HL-60 (cell line): ENCODE measurements at places on chromosomes 7 and 10.

DNA sequence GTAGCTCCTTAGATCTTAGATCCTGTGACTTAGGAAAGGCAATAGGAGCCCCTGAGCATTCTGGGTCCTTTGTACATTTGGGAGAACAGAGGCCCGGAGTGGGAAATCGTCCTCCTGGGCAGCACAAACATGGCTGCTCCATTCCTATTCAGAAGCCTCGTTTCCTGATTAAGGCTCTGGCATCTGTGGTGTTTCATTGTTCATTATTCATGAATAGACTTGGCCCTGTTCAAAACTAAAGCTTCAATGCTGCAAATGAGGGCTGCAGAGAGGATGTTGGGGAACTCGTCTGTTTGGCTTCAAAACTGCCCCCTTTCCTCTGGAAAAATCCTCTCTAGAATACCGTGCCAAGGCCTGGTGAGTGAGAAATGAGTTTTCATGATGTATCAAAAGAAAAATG, 3.4 kb upstream of the HTRA1 start:
- DNase-seq = no peak

DNA sequence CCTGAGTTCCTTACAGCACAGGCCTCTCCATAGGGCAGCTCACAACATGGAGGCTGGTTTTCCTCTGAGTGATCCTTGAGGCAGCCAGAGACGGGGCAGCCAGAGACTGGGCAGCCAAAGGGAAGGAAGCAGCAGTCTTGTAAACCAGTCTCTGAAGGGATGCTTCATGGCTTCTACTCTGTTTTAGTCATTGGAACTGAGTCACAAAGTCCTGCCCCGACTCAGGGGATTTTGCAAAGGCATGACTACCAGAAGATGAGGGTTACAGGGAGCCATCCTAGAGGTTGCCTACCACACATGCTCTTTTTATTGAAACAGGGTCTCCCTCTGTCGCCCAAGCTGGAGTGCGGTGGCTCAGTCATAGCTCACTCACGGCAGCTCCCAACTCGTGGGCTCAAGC, 44.4 kb upstream of the COMMD3 start:
- DNase-seq = no peak

DNA sequence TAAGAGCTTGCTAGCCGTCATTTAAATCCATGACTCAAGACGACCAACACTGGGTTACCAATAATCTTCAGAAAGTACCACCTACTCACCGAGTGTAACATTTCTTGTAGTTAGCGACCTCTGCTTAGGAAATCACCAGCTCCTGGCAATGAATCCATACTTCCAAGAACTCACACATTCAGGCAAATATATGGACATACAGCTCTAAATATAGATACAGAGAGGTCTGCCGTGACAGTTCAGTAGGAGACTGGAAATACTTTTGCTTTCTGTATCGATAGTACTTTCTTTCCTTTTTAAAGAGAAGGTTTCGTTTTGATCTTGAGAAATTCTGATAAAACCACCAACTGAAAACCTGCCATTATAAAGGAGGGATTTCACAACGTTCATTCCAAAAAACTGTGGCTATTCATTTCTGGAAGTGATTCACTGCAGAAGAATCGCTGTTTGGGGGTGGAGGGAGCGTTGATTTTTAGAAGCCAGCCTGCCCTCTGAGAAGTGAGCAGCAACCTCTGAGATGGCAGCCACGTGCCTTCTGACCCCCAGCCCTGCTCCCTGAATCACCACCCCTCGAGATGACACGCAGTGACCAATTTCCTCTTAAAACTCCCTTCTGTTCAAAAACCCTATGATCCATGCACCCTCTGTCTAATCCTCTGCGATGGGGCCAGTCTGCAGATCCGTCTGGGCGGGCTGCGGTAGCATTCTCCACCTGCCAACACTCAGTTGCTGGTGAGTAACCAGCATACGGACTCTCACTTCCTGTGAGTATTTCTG, 179.0 kb upstream of the KLF14 start:
- peak; percentile 85 for DNase-seq

DNA sequence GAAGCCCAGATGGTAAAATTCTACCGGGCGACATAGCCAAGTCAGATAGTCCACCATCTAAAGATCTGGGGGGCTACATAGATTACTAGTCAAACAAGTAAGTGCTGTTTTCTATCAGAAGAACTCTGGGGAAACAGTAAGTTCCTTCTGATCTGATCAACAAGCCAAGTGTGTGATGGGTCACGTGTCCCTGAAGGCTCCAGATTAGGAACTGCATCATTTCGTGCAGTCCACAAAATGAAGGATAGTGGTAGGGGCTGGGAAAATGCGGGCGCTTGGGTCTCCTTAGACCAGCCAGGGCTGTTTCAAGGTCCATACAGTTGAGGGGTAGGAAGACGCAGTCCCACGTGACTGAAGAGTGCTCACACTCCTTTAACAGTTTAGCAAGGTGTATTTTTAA, 1.8 kb upstream of the CHN2 start:
- DNase-seq = no peak

GRCh38 chr7:28815369-28815927, 142.7 kb downstream of the TRIL start:
- DNase-seq = no peak

DNA sequence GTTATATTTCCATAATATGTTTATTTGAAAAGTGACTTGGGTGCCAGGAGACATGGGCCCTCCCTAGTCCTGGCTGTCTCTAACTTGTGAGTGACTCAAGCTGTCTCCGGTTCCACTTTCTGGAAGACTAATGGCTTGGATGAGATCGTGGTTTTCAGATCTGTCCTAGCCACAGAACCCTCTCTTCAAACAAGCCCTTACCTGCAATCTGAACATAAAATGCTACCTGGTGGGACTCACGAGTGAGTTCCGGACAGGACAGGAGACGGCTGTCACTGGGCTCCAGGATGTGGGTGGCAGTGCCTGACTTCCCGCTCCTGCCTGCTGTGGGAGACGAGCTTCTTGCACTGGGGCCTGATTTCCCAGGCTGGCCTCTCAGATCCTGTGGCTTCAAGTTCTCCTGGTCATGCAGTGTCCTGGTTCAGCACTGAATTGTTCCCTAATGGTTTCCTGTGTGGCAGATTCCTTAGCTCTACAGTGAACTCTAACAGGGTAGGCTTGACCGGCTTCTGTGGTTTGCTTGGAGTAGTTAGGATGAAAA, 26.0 kb upstream of the PFKFB3 start:
- no peak for DNase-seq

GRCh38 chr7:100017875-100018274, 2.5 kb downstream of the ZKSCAN1 start:
- no peak for DNase-seq

GRCh38 chr7:121081327-121081936, 92.9 kb downstream of the CPED1 start:
- peak; percentile 2 for DNase-seq

- no peak for DNase-seq
Measured at GRCh38 chr7:521221-522070, 1.8 kb upstream of the PDGFA start.

GRCh38 chr7:111823826-111824225, 261.5 kb upstream of the IMMP2L start:
- DNase-seq = no peak

DNA sequence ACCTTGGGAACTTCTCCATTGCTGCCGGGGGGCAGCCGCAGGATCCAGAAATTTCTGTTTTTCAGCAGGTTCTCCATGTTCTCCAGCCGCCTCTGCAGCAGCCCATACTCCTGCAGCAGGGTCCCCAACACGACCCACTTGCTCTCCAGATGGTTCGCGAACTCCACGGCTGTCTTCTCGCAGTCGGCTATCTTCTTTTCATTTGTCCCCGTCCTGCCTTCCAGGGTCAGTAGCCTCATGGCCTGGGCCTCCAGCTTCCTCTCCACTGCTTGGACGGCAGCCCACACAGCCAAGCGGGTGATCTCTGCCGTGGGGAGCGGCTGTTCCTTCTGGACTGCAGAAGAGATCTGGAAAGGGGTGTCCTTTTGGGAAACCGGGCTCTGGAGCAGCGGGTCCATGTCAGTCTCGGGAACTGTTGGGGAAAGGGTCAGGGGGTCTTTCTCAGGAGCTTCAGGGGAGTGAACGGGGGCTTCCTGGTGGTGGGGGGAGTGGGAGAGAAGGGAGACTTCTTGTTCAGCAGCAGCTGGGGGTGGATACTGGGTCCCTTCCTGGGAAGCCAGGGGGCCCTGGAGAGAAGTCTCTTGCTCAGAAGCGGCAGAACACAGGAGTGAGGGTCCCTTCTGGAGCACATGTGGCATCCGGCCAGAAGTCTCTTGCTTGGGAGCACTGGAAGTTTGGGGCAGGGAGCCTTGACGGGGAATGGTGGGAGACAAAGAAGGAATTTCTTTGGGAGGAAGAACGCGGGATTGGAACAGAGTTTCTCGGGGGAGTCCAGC, 5.5 kb downstream of the ZNF777 start:
- no peak for DNase-seq
